Karpas-422 (cell line): ENCODE measurements at places on chromosomes 3 and 15. TPM values are rescaled to one million over a fixed set of nuclear protein-coding genes. Genes with fewer than 3 reads are reported as not detected.

The HDGFL3 gene
- total RNA-seq = not detected in 2 replicates

The CCDC191 gene
- total RNA-seq = 2.8 and 9.4 TPM in 2 replicates

DNA sequence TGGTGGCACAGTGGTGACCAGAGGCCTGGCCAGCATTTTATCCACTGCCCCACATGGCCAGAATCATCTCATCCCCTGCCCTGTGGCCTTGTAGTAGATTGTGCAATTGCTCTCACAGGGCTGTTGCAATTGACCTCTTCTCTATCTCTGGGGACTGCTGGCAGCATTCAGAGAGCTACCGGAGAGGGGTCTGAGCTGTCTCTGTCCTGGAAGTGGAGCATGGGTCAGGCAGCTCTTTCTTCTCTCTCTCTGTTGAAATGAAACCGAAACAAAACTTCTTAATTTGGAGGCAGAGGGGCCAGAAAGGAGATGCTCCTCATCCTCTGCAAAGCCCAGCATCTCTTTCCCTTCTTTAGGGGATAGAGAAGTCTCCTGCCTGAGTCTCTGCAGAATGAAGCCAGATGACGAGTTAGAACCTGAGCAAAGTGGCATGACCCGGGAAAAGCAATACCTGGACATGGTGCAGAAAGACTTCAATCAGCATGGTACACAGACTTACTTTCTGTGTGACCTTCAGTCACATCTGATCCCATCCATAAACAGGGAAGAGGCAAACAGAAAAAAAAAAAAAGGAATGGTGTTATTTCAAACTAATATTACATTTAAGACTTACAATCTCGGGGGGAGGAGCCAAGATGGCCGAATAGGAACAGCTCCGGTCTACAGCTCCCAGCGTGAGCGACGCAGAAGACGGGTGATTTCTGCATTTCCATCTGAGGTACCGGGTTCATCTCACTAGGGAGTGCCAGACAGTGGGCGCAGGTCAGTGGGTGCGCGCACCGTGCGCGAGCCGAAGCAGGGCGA is 144.5 kb upstream of the BCL6 start:
- peaks cover 19% of the 10 kb centered on the region for H3K4me1 ChIP-seq
- peak overlapping the region; percentile 10; the same call in 1 of the 2 replicates for H3K27ac ChIP-seq
- no peaks in the 10 kb centered on the region for H3K36me3 ChIP-seq
- peak overlapping the region; percentile 50; the same call in 1 of the 2 replicates for H3K4me3 ChIP-seq
- no peak for DNase-seq

DNA sequence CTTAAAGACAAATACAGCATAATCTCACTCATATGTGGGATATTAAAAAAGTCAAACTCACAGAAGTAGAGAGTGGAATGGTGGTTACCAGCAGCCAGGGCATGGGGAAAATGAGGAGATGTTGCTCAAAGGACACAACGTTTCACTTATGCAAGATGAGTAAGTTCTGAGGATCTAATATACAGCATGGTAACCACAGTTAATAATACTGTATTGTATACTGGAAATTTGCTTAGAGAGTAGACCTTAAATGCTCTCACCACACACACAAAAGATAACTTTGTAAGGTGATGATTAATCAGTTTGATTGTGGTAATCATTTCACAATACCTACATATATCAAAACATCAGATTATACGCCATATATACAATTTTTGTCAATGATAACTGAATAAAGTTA is 60.0 kb downstream of the MYH15 start:
- no peaks in the 10 kb centered on the region for H3K36me3 ChIP-seq
- H3K27ac ChIP-seq = no peak overlapping the region
- DNase-seq = no peak
- H3K4me3 ChIP-seq = no peak overlapping the region
- peaks cover 3% of the 10 kb centered on the region; the same call in 1 of the 2 replicates for H3K4me1 ChIP-seq
- H3K27me3 ChIP-seq = no peaks in the 10 kb centered on the region

DNA sequence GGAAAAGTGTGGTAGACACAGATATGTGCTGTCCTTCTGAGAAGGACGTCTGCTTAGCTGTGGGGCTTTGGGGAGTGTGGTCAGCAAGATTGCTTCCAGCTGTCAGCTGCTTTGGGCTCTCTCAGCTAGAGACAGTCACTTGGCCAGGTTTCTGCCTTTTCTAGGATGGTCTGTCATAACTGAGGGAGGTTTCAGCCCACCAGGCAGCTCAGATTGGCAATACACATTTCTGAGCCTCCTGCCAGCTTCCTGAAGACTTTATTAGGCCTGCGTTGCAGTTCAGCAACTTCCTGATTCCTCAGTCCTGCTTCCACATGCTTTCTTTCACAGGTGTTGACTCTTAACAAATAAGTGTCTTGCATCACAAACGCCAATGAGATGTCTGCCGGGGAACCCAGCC is 286.5 kb downstream of the SQOR start:
- no peak for DNase-seq
- no peak overlapping the region for H3K27ac ChIP-seq
- H3K4me1 ChIP-seq = no peaks in the 10 kb centered on the region

GRCh38 chr3:47747558-47747957 is 34.1 kb downstream of the SMARCC1 start:
- H3K4me3 ChIP-seq = no peak overlapping the region
- no peaks in the 10 kb centered on the region for H3K27me3 ChIP-seq
- no peak for DNase-seq
- peaks cover 12% of the 10 kb centered on the region for H3K4me1 ChIP-seq
- H3K27ac ChIP-seq = no peak overlapping the region
- peaks cover 11% of the 10 kb centered on the region; the same call in 1 of the 2 replicates for H3K36me3 ChIP-seq

The C15orf62 gene
- 2.4 and 9.8 TPM in 2 replicates for total RNA-seq

- H3K27ac ChIP-seq = peak overlapping the region; percentile 61
- H3K27me3 ChIP-seq = no peaks in the 10 kb centered on the region
- no peak for DNase-seq
- no peak overlapping the region for H3K4me3 ChIP-seq
- no peaks in the 10 kb centered on the region for H3K36me3 ChIP-seq
- peaks cover 32% of the 10 kb centered on the region for H3K4me1 ChIP-seq
Observed at GRCh38 chr3:249587-250262, 53.2 kb downstream of the CHL1 start.

The P2RY14 gene
- not detected in 2 replicates for total RNA-seq

- no peak overlapping the region for H3K27ac ChIP-seq
- H3K4me3 ChIP-seq = no peak overlapping the region
- H3K4me1 ChIP-seq = peaks cover 21% of the 10 kb centered on the region
- no peak for DNase-seq
Observed at GRCh38 chr15:94383706-94384105, 152.3 kb downstream of the MCTP2 start.

The ECE2 gene
- 0.15 TPM in 1 of 2 replicates, not detected in the other for total RNA-seq

- H3K4me1 ChIP-seq = no peaks in the 10 kb centered on the region
- H3K4me3 ChIP-seq = no peak overlapping the region
- DNase-seq = no peak
- H3K27ac ChIP-seq = no peak overlapping the region
- no peaks in the 10 kb centered on the region for H3K36me3 ChIP-seq
Observed at GRCh38 chr3:22593638-22594037, 609.5 kb upstream of the UBE2E2 start.

The MUC4 gene
- total RNA-seq = not detected in 2 replicates

DNA sequence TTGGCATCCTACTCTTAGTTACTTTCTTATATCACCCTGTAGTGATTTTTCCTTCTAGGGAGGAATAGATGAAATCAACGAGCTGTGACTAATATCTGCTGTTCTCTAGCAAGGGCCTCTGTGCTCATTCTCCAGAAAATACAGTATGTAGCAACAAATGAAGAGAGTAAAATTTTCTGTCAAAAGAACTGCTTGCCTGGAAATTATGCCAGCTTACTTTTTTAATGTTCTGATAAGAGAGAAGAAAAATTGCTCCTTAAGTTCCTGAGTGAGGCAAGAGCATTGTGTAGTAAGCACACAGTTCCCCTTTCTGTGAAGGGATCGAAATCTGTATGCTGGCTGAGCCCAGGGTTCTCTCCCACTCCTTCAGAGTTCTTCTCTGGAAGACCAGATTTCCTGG is 51.4 kb upstream of the GK5 start:
- no peaks in the 10 kb centered on the region for H3K36me3 ChIP-seq
- H3K4me3 ChIP-seq = no peak overlapping the region
- no peak for DNase-seq
- no peak overlapping the region for H3K27ac ChIP-seq
- H3K27me3 ChIP-seq = no peaks in the 10 kb centered on the region
- no peaks in the 10 kb centered on the region for H3K4me1 ChIP-seq

The MEIS2 gene
- total RNA-seq = 55.7 and 68.2 TPM in 2 replicates

DNA sequence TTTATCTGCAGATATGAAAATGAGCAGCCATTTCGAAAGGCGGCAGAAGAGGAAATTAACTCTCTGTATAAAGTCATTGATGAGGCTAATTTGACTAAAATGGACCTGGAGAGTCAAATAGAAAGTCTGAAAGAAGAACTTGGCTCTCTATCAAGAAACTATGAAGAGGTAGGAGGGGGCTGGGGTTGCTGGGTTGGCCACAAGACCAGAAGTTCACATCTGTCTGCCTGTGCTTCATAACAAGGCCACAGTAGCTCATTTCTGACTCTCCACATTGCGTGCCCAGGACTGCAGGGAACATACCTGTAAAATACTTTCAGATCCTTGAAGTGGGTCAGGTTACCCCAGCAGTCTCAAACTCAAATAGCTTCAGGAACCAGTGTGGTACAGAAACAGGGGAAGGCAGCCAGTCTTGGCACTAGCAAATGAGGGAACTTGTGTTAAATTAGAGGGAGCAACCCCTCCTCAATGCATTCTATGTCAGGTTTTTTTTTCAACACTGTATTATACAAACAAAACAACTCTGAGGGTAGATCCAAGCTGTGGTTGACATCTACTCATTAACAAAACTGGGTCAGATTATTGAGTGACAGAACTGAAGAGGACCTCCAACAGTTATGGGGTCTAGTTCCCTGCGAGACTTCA is 48.7 kb downstream of the BFSP2 start:
- H3K4me3 ChIP-seq = peak overlapping the region; percentile 60
- peaks cover 95% of the 10 kb centered on the region for H3K4me1 ChIP-seq

- DNase-seq = peak; percentile 84
- peaks cover 7% of the 10 kb centered on the region; the same call in 1 of the 2 replicates for H3K4me1 ChIP-seq
- no peak overlapping the region for H3K4me3 ChIP-seq
- H3K27ac ChIP-seq = no peak overlapping the region
- H3K36me3 ChIP-seq = no peaks in the 10 kb centered on the region
Observed at GRCh38 chr3:42701371-42702065, 1.1 kb downstream of the HHATL start.

DNA sequence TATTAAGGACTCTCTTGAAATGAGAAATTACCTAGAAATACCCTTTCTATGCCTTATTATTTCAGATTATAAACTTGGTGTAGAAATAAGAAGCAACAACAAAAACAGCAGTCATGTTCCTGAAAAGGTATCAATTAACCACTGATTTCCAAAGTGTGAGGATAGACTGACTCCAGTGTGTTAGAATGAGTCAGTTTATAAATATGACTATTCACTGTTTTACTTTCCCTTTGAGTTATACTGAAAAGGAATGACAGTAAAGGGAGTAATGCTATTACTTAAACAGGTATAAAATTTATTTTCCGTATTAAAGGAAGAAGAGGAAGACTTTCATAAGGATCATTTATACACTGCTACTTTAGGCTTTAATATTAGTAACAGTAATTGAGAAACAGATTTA is 12.9 kb downstream of the GMNC start:
- H3K4me3 ChIP-seq = no peak overlapping the region
- DNase-seq = no peak

DNA sequence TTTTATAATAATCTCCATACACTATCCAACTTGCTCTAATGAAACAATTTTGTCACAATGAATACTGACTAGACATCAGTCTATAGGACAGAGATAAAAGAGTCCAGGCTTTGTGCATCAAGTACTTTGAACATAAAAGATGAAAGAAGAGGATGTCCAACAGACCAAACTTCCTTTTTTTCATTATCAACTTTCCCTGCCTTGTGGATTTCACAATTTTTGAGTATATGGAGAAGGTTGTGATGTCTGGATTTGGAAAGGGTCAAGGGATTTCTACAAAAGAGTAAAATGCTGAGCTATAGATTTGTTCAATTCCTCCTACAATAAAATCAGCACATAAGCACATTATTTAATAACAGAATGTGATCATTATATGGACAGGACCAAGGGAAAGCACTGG is 25.7 kb downstream of the CD47 start:
- no peak overlapping the region for H3K4me3 ChIP-seq
- H3K4me1 ChIP-seq = peaks cover 46% of the 10 kb centered on the region
- H3K27ac ChIP-seq = no peak overlapping the region; the same call in 1 of the 2 replicates
- peaks cover 69% of the 10 kb centered on the region for H3K36me3 ChIP-seq
- no peak for DNase-seq

DNA sequence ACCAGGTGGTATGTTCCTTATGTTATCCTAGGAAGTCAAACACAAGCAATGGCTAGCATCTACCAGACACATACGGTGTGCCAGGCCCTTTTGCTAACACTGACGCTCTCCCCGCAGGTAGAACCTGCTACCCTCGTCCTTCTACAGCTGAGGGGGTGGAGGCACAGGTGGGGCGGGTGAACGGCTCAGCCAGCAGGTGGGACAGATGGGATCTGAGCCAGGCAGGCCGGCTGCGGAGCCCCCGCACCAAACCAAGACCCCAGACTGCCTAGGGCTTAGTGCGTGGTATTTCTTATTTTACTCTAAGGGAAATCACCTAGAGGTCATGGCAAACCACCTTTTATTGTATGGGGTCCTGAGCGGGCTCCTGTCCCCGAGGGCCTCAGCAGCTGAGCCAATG is 53.9 kb upstream of the PCSK6 start:
- DNase-seq = no peak
- no peaks in the 10 kb centered on the region for H3K36me3 ChIP-seq
- no peaks in the 10 kb centered on the region for H3K27me3 ChIP-seq
- H3K4me1 ChIP-seq = no peaks in the 10 kb centered on the region
- H3K4me3 ChIP-seq = no peak overlapping the region

- no peaks in the 10 kb centered on the region for H3K36me3 ChIP-seq
- peak overlapping the region; percentile 62 for H3K27ac ChIP-seq
- peak; percentile 94 for DNase-seq
- H3K27me3 ChIP-seq = no peaks in the 10 kb centered on the region
Observed at GRCh38 chr3:141487521-141488252, 860 bp downstream of the RASA2 start.

DNA sequence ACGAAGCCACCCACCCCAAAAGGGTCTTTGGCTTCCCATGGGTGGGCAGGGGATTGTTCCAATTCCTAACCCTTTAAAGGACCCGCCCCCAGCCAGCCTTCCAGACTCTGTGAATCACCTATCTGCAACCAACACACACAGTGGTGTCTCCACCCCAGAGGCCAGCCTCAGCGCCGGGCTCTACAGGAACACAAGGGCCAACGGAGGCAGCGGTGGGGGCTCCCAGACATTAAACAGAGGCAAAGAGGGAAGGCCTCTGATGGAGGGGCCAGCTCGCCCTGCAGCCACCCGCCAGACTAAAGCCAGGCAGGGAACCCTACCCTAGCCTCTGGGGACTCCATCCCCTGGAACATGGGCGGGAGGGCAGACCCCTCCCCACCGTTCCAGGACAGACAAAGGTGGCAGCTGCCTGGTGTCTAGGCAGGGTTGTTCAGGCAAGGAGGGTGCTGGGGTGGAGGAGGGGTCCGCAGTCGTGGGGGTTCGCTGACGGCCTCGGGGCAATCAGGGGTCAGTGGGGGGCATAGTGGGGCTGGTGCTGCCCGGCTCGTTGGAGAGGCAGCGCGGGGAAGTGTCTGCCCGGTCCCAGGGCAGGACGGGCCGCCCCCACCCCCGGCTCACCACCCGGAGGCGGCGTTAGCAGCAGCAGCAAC is 448 bp downstream of the SHISA5 start:
- no peaks in the 10 kb centered on the region for H3K27me3 ChIP-seq
- H3K27ac ChIP-seq = peak overlapping the region; percentile 37
- H3K4me1 ChIP-seq = peaks cover 40% of the 10 kb centered on the region
- no peaks in the 10 kb centered on the region; the same call in 1 of the 2 replicates for H3K36me3 ChIP-seq
- no peak for DNase-seq
- H3K4me3 ChIP-seq = peak overlapping the region; percentile 91

The PP2D1 gene
- not detected in 2 replicates for total RNA-seq

GRCh38 chr3:127951276-127951675 is 36.2 kb downstream of the KBTBD12 start:
- H3K27me3 ChIP-seq = no peaks in the 10 kb centered on the region
- no peaks in the 10 kb centered on the region for H3K4me1 ChIP-seq
- no peaks in the 10 kb centered on the region for H3K36me3 ChIP-seq
- H3K4me3 ChIP-seq = no peak overlapping the region

The SCAANT1 gene
- not detected in 2 replicates for total RNA-seq
